H4 (cell line): ENCODE measurements at places on chromosomes 12 and 14. TPM values are rescaled to one million over a fixed set of nuclear protein-coding genes. Genes with fewer than 3 reads are reported as not detected.

DNA sequence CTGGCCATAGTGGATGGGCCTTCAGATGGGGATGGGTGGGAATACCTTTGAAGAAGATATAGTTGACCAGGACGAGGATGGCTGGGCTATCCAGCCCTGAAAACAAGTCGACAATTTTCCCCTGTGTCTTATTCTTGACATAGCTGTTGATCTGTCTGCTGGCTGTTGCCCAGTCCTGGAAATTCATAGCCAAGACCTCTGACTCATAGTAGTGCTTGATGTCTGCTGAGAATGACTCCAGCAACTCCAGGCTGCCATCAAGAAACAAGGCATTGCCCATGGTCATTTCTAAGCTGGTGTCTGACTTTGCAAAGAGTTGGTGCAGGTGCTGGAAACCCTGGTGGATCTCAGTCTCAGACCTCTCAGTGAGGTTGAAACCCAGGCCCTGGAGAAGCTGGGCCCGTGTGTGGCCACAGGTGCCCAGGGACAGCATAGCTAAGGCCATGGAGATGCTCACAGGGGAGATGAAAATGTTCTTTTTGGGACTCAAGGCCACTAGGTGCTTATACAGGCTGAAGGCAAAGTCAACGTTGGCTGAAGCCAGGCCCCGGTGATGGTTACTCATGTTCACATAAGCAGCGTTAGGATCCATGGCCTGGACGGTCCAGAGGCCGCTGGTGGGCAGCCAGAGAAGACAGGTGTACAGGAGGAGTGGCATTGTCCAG is 9.0 kb downstream of the SERPINA6 start:
- no peak for DNase-seq

OTUB2 gene
- total RNA-seq: 1.7 and 2.5 TPM in 2 replicates

ACRBP gene
- total RNA-seq: not detected in 2 replicates

GRCh38 chr12:76018672-76019071 is 12.9 kb downstream of the PHLDA1 start:
- DNase-seq: no peak

SERPINA9 gene
- not detected in 2 replicates for total RNA-seq

DNA sequence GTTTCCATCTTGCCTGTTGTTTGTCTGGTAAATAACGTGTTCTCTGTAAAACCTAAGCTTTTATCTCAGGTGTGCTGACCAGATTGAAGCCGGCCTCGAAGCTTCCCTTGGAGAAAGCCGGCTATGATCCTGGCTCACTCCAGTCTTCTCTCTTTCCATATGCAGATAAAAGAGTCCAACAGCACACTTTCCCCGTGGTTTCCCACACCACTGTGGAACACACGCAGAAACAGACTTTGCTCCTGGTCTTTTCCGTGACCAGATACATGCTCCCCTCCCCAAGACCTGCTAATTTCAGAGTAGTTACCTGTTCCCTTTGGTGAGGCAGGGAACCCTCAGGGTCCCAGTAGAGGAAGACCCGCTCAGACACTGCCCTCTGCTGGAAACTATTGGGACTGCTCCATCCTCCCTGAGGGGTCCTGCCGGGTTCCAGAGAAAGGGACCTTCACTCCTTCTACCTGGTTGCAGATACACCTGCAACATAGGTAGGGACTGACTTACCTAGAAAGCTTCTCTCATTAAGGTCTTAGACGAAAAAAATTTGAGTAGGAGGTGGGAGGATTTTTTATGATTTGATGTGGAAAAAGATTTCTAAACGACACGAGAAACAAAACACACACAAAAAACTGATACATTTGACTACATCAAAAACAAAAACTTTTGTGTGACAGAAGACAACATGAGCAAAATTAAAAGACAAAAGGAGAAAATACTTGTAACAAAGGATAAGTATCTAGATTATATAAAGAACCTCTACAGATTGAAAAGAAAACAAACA is 415.4 kb upstream of the CCDC196 start:
- DNase-seq: peak; percentile 25

KRT71 gene
- not detected in 2 replicates for total RNA-seq
